ENCODE measurements at places on chromosomes 3 and 15. TPM values are rescaled to one million over a fixed set of nuclear protein-coding genes. Genes with fewer than 3 reads are reported as not detected.

OPA1 gene
- 36.9 TPM for polyA plus RNA-seq

RHOV gene
- polyA plus RNA-seq = 0.17 TPM

CPNE4 gene
- 0.11 TPM for polyA plus RNA-seq

- DNase-seq = no peak
These were observed 46.7 kb upstream of the ABHD2 start for GRCh38 chr15:89041507-89041906.

DNA sequence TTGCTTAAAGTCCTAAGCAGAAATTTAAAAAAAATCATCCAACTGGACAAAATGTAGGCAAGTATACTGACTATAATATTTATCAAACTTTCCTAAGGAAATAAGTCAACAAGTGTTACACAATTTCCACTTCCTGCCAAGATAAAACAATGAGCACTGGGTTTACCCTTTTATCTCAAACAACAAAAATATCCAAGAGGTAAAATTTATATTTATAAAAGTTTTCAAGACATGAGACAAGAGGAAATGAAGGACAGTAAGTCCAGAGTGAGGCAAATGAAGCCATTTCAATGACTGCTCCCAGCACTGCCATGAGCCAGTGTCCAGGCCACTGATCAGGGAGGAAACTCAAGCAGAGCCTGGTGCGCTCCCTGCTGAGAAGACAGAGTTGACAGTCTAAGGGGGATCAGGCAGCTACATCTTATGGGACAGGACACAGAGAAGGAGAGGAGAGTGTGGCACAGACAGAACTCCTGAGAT, 439.4 kb downstream of the RAP2B start:
- peak; percentile 13 for DNase-seq

DNA sequence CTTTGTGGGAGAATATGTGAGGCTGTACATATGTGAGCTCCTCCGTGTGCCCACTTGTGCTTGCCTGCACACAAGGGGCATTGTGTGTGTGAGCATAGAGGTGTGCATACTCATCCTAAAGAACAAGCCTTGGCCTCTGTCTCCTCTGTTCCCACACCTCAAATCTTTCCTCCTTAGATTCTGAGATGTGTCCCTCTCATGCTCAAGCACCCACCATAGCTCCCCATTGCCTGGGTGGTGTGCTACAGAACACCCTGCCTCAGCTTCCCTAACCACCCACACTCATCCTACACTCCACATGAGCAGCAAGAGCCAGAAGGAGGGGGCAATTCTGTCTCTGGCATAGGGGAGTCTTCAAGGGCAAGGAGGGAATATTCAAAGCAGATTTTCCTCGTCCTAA, 27.7 kb downstream of the LINGO1 start:
- DNase-seq = no peak

DNA sequence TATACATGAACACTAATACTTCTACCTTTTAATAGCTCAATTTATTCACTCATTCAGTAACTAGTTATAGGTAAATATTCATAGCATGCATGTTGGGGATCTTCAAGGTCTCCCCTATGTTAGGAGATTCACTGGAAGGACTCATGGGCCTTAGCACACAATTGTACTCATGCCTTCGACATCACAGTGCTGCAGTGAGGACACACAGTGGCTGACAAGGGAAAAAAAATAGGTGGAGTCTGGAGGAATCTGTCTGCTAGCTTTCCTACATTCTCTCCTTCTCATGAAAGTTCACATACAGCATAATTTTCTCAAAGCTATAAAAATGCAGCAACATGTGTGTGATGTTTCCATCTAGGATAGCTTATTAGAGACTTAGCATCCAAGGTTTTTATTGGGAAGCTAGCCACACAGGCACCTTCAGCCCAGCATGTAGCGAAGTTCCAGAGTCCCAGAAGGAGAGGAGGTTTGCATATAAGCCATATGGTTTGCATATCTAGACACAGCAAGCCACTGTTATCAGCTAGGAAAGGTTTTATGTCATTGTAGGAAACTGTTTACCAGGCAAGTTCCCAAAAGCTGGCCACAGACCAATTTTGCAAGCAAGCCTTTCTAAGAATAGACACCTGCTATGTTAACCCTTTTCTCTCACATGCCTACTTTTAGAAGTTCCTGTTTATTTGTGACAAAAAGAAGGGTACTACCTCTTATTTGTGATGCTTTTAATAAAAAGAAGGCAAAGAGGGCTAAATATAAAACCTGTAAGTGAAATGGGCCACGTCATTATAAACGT, 46.4 kb downstream of the MORC1 start:
- peak; percentile 33 for DNase-seq

- DNase-seq = no peak
These were observed 106.4 kb upstream of the SLC2A2 start for GRCh38 chr3:171132873-171133272.

DNA sequence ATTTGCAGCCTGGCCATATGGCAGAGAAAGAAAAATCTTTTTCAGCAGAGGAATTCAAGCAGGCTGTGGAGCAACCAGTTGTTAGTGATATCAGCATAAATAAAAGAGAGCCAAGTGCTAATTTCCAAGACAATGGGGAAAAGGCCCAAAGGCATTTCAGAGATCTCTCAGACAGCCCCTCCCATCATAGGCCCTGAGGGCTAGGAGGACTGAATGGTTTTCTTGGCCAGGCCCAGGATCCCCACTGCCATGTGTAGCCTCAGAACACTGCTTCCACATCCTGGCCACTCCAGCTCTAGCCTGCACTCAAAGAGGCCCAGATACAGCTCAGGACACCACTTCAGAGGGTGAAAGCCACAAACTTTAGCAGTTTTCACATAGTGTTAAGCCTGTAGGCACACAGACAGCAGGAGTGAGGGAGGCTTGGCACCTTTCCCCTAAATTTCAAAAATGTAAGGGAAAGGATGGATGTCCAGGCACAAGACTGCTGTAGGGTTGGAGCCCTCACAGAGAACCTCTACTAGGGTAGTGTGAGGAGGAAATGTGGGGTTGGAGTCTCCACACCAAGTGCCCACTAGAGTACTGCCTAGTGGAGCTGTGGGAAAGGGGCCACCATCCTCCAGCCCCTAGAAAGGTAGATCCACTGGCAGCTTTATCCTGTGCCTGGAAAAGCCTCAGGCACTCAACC, 191.4 kb downstream of the TBL1XR1 start:
- DNase-seq = no peak

DNA sequence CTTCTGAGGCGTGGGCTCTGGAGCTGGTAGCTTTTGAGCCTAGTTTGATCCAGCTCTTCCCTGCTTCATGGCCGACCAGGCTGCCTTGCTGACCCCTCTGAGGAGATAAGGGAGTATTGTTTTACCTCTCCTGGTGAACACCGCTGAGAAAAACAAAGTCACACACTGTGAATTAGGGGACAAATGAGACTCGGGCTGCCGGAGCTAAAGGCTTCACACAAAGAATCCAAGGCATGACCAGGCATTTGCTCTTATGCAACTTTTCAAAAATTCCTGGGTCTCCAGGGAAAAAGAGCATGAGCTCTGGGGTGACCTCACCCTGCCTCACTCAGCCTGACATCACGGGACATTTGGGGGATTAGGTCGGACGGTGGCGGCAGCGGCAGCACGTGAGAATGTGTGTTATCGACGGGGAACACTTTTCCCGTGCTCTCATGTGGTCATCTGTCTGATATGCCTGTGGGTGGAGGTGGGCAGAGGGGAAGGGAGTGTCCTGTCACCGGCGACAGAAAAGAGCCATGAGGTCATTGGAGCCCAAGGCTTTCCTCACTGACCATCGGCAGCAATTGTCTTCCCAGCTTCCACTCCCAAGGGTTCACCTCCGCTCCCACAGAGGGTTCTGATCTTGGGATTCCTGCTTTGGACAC, 61.0 kb downstream of the TMEM44 start:
- peak; percentile 39 for DNase-seq

- no peak for DNase-seq
These were observed 349.9 kb upstream of the TGFBR2 start for GRCh38 chr3:30256474-30256873.
